Hematopoietic multipotent progenitor cell treated with erythropoietin and hydrocortisone succinate and interleukin-3 and kit ligand, for 8 days (in vitro differentiated cells): ENCODE measurements at places on chromosomes 2 and 18.

- no peak for DNase-seq
Measured at GRCh38 chr2:16407358-16407757, 258.3 kb downstream of the CYRIA start.

GRCh38 chr2:44686561-44686960 is 254.9 kb upstream of the SIX3 start:
- no peak for DNase-seq

GRCh38 chr2:224004105-224004695 is 34.9 kb downstream of the SERPINE2 start:
- no peak for DNase-seq

- no peak for DNase-seq
Measured at GRCh38 chr18:27808683-27809082, 368.2 kb downstream of the CDH2 start.

DNA sequence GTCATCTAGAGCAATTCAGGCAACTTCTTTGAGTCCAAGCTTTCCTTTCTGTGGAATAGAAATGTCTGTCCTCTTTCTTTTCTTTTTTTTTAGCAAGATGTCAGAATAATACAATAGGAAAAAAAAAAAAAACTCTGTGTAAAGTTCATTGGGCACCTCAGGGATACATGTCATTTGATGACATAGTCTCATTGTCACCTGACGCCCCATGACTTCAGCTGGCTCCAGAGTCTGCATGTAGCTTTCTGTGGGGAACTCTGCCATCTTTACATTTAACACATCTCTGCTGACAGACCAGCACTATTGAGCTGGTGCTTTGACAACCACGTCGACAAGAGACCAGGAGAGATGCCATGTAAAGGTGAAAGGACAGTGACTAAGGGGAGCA is 172.5 kb upstream of the KLF7 start:
- DNase-seq, result no peak
